Endothelial cell (in vitro differentiated cells): ENCODE measurements at places on chromosomes 5 and 9.
A peak's percentile ranks its signal among the peaks of the same experiment; 100 is the strongest.

GRCh38 chr5:23139338-23140171 lies 286.4 kb upstream of the CDH12 start:
- DNase-seq: no peak

DNA sequence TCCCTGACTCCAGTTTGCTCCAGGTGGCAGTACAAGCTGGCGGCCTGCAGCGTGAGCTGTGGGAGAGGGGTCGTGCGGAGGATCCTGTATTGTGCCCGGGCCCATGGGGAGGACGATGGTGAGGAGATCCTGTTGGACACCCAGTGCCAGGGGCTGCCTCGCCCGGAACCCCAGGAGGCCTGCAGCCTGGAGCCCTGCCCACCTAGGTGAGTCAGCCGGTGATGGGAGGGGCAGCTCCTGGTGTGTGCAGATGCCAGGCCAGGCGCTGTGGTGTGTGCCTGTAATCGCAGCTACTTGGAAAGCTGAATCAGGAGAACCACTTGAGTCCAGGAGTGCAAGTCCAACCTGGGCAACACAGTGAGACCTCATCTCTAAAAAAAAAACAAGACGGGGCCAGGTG lies 10.0 kb upstream of the CACFD1 start:
- DNase-seq: no peak

DNA sequence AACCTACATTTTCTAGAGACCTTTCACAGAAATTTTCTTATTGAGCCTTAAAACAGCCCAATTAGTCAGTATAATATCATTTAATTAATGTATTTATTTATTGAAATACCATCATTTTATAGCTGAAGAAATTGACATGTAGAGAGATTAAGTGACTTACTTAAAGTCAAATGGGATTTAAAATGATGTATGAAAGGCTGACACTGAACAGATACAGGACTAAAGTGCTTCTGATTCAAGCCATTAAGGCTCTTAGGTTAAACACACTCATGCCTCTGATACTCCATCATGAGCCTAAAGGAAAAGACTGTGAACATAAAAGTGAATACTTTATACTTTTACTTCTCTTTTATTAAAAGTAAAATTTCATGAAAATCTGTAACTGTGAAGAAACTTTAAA lies 12.8 kb downstream of the C9orf72 start:
- DNase-seq: no peak

DNA sequence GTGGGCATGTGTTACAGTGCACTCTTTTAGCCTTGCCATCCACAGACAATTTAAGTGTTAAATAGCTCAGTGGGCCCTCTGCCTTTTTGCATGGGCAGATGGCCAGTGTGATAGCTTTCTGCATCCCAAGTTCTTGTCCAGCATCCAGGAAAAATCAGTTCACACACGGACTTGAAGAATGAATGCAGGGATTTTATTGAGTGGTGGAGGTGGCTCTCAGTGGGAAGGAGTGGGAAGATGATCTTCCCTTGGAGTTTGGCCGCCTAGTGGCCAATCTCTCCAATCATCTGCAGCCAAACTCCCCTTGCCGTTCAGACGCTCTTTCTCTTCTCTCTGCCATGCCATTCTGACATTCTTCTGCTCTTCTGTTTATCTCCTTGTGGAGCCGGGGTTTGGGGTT lies 322.4 kb upstream of the GRAMD2B start:
- peak; percentile 6 for DNase-seq

DNA sequence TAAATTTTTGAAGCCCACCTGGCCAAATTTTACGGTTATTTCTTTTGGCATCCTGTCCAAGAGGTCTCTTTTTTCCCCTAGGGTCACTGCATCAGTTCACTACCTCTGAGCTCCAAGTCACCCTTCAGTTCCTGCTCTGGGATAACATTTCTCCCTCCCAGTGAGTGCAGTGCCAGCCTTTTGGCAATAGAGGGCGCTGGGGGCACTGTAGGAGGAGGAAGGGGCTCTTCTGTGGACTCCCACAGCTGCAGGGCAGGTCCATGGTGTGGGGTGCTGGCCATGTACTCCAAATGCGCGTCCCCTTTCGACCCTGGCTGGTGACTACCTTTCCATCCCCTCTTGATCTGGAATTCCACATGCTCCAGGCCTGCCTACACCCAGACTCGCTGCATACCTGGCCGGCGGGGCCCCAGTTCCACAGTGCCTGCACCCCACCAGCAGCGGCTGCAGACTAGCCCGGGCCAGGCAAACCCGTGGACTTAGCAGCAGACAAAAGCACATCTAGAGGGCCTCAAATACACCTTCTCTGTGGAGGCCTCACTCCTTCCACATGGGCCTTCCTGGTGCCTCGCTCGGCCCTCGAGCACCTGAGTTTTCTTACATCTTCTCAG lies 20.3 kb upstream of the NINJ1 start:
- DNase-seq: peak; percentile 81

DNA sequence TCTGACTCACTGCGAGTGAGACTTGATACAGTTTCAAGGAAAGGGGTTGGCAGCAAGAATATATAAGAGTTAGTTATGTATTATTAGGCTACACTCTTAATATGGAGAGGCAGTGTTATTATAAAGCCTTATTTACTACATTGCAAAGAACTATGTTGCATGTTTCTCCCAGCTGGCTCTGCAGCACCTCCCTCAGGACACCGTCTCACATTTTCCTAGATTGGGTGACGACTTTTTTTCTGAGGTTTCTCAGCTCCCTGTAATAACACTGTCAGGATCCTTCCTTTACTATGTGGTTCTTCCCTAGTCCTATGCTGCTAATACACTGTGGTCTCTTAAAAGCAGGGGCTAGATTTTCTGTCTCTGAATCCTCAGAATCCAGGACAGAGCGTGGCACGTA lies 153.7 kb downstream of the INSYN2B start:
- DNase-seq: no peak

GRCh38 chr5:41349846-41350245 lies 136.5 kb upstream of the C6 start:
- DNase-seq: no peak
